ENCODE measurements at places on chromosomes 11 and 22.

DNA sequence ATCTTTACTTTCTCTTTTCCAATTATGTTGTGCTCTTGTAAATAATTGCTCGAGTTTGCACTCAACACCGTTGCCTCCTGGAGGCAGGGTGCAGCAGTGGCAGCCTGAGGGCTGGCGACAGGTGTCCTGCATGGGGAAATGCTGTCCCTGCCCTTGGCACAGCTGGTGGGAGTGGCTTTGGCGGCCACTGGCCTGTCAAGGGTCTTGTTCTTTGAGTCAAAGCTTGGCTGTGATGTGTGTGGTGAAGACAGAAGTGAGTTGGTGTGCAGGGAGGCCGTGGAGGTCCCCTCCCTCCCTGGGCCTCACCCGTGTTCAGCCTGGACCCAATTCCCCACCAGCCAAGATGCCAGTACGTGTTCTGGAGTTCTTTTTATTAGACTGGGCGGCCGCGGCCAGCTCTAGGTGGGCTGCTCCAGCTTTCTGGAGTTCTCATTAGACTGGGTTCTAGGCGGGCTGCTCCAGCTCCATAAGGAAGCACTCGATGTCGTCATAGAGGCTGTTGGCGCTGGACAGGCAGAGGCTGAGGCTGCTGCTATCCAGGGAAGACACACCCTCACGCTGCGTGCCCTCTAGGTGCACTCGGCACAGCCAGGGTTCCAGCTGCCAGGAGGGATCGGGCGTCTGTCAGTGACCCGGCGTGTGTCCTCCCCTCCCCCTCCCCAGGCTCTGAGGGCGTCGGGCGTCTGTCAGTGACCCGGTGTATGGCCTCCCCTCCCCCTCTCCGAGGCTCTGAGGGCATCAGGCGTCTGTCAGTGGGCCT, 3.4 kb downstream of the IRF7 start:
- DNase-seq = peak; percentile 54

DNA sequence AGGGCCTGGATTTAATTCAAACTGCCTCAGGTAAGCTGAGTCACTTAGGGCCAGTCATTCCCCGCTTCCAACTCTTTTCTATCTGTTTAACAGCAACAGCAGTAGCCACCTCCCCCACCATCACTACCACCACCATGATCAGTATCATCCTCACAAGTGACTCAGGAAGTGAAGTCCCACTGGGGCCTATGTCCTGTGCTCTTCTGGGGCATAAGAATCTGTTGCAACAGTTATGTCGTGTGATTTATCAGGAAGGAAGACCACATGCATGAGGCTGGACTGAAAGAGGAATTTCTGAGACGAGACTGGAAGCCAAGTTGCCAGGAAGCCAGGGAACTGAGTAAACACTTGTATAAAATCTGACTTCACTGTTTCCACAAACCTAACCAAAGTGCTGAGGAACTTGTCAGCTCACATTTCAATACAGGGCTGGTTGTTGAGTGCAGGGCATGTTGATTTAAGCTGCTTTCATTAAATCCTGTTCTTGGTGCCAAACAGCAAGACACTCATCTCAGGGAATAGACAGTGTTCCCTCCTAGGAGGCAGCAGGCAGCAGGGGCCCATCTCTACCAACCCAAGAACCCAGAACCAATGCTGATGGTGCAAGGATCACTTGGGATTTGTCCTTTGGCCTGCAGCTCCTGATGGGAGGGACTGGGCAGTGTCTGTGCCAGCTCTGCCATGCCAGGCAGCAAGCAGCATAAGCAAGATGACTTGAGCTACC, 226.7 kb upstream of the NARS2 start:
- DNase-seq = peak; percentile 74

- no peak for DNase-seq
These were observed 25.9 kb downstream of the LARGE2 start for GRCh38 chr11:45948356-45948755.

GRCh38 chr11:65803797-65804492, 17.1 kb downstream of the OVOL1 start:
- DNase-seq = no peak

DNA sequence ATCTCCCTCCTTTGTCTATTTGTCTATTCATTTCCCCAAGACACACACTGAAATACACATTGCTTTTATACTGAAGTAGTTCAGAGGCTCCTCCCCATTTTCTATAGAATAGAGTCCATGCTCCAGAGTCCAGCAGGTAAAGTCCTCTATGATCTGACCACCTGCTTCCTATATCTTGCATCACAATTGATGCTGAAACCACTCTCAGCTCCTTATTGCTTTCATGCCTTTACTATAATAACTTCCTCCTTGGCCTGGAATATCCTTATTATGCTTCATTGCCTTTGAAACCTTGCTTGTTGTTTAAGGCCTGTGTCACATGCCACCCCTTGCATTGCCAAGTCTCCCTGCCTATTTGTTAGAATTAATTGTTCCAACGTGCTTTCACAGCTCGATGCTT, 12.6 kb downstream of the OR6Q1 start:
- no peak for DNase-seq

GRCh38 chr22:38098410-38099249, 11.9 kb downstream of the BAIAP2L2 start:
- DNase-seq = no peak

GRCh38 chr11:77449060-77449521, 24.8 kb downstream of the PAK1 start:
- DNase-seq = peak; percentile 96
